Myocyte (in vitro differentiated cells): ENCODE measurements at places on chromosomes 6 and 20. TPM values are rescaled to one million over a fixed set of nuclear protein-coding genes. Genes with fewer than 3 reads are reported as not detected.

Gene CD93
- total RNA-seq = not detected in 2 replicates

Gene THBD
- total RNA-seq = 14.2 and 17.9 TPM in 2 replicates

Gene PSORS1C2
- total RNA-seq = not detected in 2 replicates

Gene NKAIN4
- total RNA-seq = not detected in 2 replicates

Gene PRKN
- 8.9 and 11.6 TPM in 2 replicates for total RNA-seq

Gene SLC26A8
- not detected in 2 replicates for total RNA-seq

Gene TRIM15
- total RNA-seq = not detected in 2 replicates

Gene TMEM74B
- total RNA-seq = not detected in 2 replicates

Gene SMOC2
- total RNA-seq = not detected in 2 replicates

Gene PNPLA1
- total RNA-seq = not detected in 2 replicates

Gene EPHA7
- 8.7 and 8.9 TPM in 2 replicates for total RNA-seq

Gene CEBPB
- 29.6 and 31.3 TPM in 2 replicates for total RNA-seq

Gene CHRNA4
- not detected in 2 replicates for total RNA-seq

Gene VWA7
- total RNA-seq = 1.3 TPM in 1 of 2 replicates, not detected in the other

Gene PRL
- total RNA-seq = not detected in 2 replicates

Gene ZKSCAN8
- total RNA-seq = 23.8 and 26.4 TPM in 2 replicates

Gene ERMARD
- total RNA-seq = 13.5 and 20.8 TPM in 2 replicates

Gene GABRR2
- 0.13 and 0.21 TPM in 2 replicates for total RNA-seq

Gene ELOVL4
- 1.9 and 2.2 TPM in 2 replicates for total RNA-seq

Gene SLC22A1
- total RNA-seq = 0.19 and 0.31 TPM in 2 replicates

Gene SPEF1
- total RNA-seq = 0.11 TPM in 1 of 2 replicates, not detected in the other

Gene SLC22A23
- 1.9 and 4.0 TPM in 2 replicates for total RNA-seq

Gene IL17A
- total RNA-seq = not detected in 2 replicates

Gene PRND
- total RNA-seq = 0.42 TPM in 1 of 2 replicates, not detected in the other

Gene FAM184A
- 0.99 and 1.5 TPM in 2 replicates for total RNA-seq

Gene HCRTR2
- not detected in 2 replicates for total RNA-seq

Gene MTFR2
- total RNA-seq = 0.16 and 0.21 TPM in 2 replicates
